ENCODE measurements at places on chromosomes 5 and 9.

DNA sequence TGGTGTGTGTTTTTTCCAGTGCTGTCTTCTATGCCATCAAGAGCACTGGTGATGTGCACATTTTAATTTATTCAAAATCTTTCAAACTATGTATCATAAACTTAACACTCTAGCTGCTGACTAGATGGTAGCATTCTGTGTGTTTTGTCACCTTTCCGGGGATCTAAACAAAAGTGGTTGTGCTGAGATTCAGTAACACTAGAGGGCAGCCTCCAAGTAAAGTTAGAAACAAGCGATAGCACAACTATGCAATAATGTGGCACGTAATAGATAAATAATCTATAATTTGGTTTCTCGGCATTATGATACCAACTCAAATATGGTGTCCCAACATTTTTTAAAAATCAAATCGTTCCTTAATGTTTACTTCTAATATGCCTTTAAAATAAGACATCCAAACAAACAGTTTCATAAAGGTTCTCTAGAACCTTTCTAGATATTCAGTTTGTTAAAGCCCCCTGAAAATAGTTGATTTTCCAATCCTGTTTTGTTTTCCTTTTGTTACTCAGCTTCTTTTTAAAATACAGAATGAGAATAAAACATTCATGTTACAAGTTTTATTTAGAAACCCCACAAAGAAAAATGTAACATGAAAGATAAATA, 16.9 kb downstream of the SEMA6A start:
- DNase-seq = no peak

DNA sequence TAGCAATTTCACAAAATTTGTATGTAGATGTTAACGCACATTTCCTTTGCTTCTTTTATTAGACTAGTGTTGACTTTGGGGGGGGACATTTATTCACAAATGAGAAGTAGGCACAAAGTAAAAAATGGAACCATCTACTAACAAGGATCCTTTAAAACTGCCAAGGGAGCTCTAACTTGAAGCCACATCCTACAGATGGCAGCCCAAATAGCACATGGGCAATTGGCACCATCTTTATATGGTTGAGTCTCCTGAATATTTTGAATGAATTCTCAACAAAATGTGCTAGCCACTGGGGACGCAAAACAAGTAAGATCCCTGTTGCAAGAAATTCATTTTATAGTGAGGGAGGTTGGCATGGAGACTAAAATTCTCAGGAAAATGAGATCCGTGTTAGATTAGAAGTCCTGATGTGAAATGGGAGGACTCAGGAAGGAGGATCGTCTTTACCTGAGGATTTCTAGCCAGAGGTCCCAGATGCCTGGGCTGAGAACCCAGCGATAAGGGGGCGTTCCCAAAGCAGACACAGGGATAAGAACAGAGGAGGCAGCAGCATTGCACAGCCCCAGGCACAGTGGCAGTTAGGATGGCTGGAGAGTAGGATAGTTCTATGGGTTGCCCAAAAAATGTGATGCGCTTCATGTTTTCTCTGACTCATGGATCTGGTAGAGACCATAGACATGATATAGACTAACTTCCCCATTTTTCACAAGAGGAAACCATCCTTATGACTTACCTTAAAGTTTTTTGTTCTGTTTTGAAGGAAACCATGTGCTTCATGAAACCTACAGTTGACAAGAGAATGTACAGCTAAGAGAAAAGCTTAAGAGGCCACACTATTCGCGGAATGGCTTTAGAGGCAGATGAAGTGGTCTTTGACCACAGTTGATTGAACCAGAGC, 37.4 kb downstream of the C9orf152 start:
- no peak for DNase-seq

DNA sequence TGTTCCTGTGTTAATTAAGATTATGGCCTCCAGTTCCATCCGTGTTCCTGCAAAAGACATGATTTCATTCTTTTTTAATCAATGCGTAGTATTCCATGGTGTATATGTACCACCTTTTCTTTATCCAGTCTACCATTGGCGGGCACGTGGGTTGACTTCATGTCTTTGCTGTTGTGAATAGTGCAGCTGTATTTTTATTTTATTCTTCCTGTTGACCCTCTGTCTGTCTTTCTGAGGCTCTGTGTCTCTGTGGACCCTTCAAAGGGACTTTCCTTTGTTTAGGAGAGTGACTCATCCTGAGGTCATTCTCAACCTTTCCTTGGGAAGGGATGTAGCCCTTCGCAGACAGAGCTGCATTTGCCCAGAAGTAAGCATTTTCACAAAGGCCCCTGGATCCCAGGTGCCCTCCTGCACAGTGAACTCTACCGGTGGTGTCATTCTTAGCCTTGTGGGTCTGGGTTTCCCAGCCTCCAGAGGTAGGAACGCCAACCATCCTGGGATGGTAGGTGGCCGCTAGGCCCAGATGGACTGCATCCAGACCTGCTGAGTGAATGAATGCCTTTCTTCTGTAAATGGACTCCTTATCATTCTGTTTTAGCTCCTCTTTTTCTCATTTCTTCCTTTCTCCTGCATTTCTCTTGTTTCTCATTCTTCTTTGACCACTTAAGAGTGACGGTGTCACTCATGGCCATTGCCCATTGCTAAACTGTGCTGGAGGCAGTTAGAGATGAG, 22.4 kb downstream of the TRIO start:
- no peak for DNase-seq

DNA sequence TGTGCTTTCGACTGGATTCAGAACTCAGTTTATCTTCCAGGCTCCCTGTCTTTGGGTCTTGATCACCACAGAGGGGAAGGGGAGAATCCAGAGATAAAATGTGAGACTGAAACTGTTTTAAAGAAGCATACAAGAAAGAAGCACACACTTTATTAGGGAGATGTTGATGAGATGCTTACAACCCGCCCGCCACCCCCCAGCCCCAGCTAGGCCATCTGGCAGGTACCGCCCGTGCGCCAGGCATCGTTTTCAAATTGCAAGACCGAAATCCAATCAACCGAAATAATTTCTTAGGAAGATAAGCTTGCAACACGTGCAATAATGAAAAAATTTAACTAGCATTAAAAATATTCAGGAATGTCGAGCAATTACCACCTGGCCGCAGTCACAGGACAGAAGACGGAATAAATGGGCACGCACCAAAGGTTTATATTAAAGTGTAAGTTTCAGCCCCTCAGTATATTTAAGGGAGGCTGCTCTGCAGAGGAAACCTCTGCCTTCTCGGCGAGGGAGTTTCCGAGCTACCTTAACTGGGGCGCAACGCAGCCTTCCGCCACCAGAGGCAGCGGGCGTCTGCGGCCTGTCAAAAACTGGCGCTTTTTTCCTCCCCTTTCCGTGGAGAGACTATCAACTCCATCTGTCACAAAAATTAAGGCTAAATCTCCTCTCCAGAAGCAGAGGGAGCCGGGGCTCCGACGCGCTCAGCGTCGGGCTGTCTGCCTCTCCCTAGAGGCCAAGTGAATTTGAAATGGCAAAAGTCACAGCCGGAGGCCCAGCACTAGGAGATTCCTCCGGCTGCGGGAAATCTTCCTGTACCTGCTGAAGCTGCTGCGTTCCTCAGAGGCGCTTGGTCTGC, 996 bp upstream of the GAS1 start:
- peak; percentile 37 for DNase-seq

DNA sequence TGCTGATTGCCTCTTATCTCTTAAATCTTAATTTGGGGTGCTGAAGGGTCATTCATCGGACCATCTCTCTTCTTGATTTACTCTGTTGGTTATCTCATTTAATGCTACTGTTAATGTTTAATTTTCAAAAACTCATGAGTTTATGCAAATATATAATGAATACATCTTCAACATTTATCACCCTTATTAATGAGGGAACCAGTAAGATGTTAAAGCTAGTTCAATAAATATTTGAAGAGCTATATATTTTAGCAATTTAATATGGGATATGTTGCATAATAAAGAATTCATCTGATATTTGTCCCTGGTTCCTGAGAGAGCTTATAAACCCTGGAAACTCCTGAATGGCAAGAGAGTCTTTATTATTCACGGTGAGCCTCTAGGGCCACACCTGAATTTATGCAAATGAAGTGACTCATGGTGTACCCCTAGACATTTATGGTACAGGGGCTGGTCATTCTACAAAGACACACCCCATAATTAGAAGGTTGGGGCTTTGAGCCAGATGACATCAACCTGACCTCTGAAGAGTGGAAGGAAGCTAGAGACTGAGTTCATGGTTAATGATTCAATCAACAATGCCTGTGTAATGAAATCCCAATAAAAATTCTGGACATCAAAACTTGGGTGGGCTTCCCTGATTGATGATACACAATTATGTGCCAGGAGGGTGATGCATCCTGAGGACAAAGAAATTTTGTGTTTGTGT, 339.5 kb upstream of the ZNF608 start:
- DNase-seq = no peak
